ENCODE measurements at places on chromosomes 7 and 10. TPM values are rescaled to one million over a fixed set of nuclear protein-coding genes. Genes with fewer than 3 reads are reported as not detected.

- peaks cover 5% of the 10 kb centered on the region for H3K27me3 ChIP-seq
- no peaks in the 10 kb centered on the region for H3K4me1 ChIP-seq
- no peaks in the 10 kb centered on the region for H3K36me3 ChIP-seq
- H3K27ac ChIP-seq, result no peak overlapping the region
Measured at GRCh38 chr10:96690755-96691730, 29.3 kb downstream of the PIK3AP1 start.

DNA sequence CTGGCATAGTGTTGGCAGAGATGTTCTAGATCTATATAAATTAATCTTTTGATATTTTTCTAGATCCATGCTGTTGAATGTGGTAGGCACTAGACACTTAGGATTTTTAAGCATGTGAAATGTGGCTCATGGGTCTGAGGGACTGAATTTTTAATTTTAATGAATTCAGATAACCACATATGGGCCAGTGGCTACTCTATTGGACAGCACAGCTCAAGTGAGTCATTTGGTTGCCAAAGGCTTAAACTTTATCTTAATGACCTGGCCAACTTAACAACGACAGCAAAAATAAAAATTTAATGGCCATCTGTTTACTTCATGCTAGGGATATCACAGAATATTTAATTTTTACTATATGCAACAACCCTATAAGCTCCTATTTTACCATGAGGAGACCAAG, 61.4 kb downstream of the CDK14 start:
- H3K4me1 ChIP-seq, result peaks cover 6% of the 10 kb centered on the region
- DNase-seq, result no peak
- no peaks in the 10 kb centered on the region for H3K27me3 ChIP-seq
- H3K36me3 ChIP-seq, result no peaks in the 10 kb centered on the region

GRCh38 chr7:45417268-45417667, 156.9 kb upstream of the ADCY1 start:
- no peaks in the 10 kb centered on the region for H3K4me1 ChIP-seq
- no peaks in the 10 kb centered on the region for H3K36me3 ChIP-seq
- no peak for DNase-seq

DNA sequence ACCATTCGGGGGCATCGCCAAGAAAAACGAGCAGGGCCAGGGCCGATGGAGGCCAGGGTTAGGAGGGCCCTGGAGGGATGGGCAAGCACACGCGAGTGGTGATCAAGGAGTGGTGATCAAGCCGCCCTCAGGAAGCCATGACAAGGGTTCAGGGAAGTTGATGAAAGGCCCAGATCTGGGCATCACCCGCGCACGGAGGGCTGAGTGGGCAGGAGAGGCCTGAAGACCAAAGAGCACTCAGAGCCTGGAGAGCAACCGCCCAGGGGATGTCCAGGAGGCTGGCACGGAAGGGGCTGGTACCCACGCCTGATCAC, 114.6 kb downstream of the WDR37 start:
- no peak for DNase-seq
- peaks cover 33% of the 10 kb centered on the region for H3K27me3 ChIP-seq
- H3K4me3 ChIP-seq, result no peak overlapping the region
- no peak overlapping the region for H3K27ac ChIP-seq
- no peaks in the 10 kb centered on the region for H3K4me1 ChIP-seq
- no peaks in the 10 kb centered on the region for H3K36me3 ChIP-seq

DNA sequence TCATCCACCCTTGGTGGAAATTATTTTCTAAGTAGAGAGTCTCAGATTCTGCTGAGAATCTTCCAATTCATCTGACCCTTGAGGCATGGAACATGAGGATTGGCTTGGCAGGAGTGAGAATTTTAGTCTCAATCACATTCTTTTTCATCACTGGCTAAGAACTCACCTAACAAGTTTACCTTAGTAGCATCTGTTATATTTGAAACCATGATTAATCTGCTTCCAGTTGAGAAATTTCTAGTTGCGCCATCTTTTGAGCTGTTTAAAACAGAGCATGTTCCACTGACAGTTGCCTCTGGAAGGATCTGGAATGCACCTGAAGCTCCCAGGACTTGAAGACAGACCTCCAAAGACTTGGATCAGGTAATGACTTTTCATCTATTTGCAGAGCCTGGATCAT, at the start of gene LIPK:
Gene LIPK, plus strand, starts transcription at position 292 of the 400 bp plus-strand sequence. CDS start 18,295 bp downstream, outside the sequence.
- H3K27ac ChIP-seq, result no peak within 1 kb of the TSS
- H3K36me3 ChIP-seq, result no peaks in the 10 kb centered on the region

DNA sequence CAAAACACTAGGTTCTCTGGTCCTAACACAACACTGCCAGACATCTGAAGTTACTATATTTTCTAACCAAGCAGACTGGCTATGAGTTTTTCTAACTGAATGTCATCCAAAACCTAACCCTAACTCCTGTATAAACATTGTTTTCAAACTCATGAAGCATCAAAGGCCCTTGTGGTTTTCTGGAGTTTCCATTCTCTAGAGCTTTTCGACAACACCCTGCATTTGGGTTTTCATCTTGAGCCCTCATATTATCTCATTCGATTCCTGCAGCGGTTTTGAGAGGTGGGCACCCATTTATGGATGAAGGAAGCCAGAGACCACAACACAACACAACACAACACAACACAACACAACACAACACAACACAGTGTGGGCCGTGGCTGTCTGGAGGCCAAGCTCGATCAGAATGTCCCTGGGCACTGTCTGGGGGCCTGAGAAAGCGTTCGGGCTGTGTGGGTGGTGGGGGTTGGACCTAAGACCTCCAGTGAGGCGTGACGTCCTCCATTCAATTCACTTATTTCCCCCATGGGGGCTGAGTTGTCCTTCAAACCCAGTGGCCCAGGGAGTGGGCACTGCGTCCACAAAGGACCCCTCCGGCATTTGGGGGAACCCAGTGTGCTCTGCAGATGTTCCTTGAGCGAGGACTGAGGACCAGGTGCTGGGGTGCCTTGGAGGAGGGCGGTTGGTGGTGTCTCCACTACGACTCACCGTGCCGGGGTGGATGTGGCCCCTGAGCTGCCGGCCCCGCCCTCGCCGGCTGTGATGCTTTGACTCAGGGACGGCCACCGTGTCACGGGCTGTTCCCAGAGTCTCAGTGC, 490.4 kb downstream of the DNAJB6 start:
- no peak for DNase-seq
- no peaks in the 10 kb centered on the region for H3K27me3 ChIP-seq
- no peaks in the 10 kb centered on the region for H3K36me3 ChIP-seq
- no peak overlapping the region for H3K27ac ChIP-seq
- no peaks in the 10 kb centered on the region for H3K4me1 ChIP-seq

GRCh38 chr7:118575393-118575948, 351.0 kb downstream of the ANKRD7 start:
- no peaks in the 10 kb centered on the region for H3K4me1 ChIP-seq
- no peak for DNase-seq
- no peaks in the 10 kb centered on the region for H3K27me3 ChIP-seq

- no peak for DNase-seq
- no peak overlapping the region for H3K4me3 ChIP-seq
- peaks cover 13% of the 10 kb centered on the region for H3K4me1 ChIP-seq
- peaks cover 9% of the 10 kb centered on the region for H3K36me3 ChIP-seq
- no peaks in the 10 kb centered on the region for H3K27me3 ChIP-seq
- no peak overlapping the region for H3K27ac ChIP-seq
Measured at GRCh38 chr7:27124096-27124901, 6.3 kb downstream of the HOXA4 start.

GRCh38 chr7:120402079-120402767, 129.2 kb downstream of the KCND2 start:
- no peak overlapping the region for H3K4me3 ChIP-seq
- DNase-seq, result no peak
- H3K36me3 ChIP-seq, result no peaks in the 10 kb centered on the region
- H3K4me1 ChIP-seq, result peaks cover 5% of the 10 kb centered on the region
- H3K27me3 ChIP-seq, result no peaks in the 10 kb centered on the region
- 0 out of 2 replicates have a peak overlapping the region, but pooled peaks have one; percentile 15 for H3K27ac ChIP-seq

DNA sequence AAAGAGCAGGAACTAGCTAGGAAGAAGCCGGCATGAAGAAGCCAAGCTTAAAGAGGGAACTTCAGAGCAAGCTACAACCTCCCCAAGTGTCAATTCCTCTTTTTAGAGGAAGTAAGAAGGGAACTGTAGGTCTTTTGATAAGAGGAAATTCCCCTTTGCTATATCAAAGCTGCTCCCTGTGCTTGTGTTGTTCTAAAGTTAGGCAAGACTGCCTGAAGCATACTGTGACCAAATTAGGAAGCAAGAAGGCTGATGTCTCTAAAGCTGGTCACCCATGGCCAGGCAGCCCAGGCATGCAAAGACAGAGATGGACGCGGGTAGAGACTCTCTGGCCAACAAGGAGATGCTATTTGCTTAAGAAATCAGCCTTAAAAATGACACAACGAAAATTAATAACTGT, 87.9 kb downstream of the RNF216 start:
- peak overlapping the region; percentile 98 for H3K27ac ChIP-seq
- peak; percentile 54 for DNase-seq
- peaks cover 12% of the 10 kb centered on the region for H3K36me3 ChIP-seq
- no peaks in the 10 kb centered on the region for H3K27me3 ChIP-seq
- peaks cover 83% of the 10 kb centered on the region for H3K4me1 ChIP-seq
- peak overlapping the region; percentile 1 for H3K4me3 ChIP-seq

GRCh38 chr10:82256275-82256674, 381.3 kb downstream of the NRG3 start:
- no peak overlapping the region for H3K4me3 ChIP-seq
- DNase-seq, result no peak
- H3K27ac ChIP-seq, result no peak overlapping the region
- no peaks in the 10 kb centered on the region for H3K36me3 ChIP-seq

DNA sequence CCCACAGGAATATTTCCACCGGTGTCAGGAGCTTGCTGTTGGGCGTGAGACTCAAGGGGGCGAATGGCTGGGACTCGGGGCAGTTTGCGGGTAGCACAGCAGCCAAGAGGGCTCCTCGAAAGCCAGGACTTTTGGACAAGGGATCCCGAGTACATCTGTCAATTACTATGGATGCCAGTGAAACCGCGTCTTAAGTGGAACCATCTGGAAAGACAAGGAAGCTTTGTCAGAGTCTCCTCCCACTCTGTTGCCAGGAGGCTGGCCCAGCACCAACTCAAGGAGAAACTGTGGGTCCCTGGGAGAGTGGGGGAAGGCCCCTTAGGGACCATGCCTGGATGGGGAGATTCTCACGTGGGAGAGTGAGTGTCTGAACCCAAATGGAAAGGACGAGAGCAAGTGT, 57.1 kb downstream of the C10orf143 start:
- H3K4me1 ChIP-seq, result no peaks in the 10 kb centered on the region
- H3K27me3 ChIP-seq, result no peaks in the 10 kb centered on the region
- H3K27ac ChIP-seq, result no peak overlapping the region
- H3K4me3 ChIP-seq, result no peak overlapping the region
- DNase-seq, result no peak

DNA sequence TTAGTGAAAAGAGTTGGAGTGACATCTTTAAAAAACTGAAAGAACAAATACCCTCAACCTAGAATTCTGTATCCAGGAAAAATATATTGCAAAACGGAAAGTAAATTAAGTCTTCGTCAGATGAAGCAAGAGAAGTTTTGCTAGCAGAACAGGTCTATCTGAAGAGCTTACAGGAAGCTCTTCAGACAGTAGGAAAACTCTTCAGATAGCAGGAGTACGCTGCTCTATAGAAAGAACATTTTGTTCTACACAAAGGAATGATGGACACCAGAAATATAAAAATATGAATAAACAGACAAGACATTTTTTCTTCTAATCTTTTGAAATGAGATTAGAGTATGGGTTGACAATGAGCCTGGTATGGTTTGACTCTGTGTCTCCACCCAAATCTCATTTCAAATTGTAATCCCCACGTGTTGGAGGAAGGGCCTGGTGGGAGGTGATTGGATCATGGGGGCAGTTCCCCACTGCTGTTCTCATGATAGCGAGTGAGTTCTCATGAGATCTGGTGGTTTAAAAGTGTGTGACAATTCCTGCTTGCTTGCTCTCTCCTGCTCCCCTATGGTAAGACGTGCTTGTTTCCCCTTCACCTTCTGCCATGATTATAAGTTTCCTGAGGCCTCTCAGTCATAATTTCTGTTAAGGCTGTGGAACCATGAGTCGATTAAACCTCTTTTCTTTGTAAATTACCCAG, 567.3 kb downstream of the AUTS2 start:
- H3K27me3 ChIP-seq, result no peaks in the 10 kb centered on the region
- no peak overlapping the region for H3K4me3 ChIP-seq
- DNase-seq, result no peak
- H3K27ac ChIP-seq, result no peak overlapping the region
- no peaks in the 10 kb centered on the region for H3K36me3 ChIP-seq

- no peaks in the 10 kb centered on the region for H3K36me3 ChIP-seq
Measured at GRCh38 chr7:151432658-151433521, 7.1 kb downstream of the CRYGN start.

DNA sequence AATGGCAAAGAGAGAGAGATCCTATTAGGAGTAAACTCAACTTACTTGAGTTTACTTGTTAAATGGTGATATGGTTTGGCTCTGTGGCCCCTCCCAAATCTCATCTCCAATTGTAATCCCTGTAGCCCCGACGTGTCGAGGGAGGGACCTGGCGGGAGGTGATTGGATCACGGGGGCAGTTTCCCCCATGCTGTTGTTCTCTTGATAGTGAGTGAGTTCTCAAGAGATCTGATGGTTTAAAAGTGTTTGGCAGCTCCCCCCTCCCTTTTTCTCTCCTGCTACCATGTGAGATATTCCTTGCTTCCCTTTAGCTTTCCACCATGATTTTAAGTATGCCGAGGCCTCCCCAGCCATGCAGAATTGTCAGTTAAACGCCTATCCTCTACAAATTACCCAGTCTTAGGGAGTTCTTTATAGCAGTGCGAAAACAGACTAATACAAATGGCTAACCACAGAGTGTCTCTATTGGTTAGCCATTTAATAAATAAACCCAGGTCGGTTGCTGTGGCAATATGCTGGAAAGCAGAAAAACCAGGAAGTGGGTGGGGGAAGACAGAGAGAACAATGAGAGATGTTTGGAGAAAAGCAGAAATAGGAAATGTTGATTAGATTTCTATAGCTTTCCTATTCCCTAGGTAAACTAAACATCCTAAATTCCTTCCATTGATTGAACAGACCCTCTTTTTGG, 3.0 kb upstream of the STMP1 start:
- peaks cover 3% of the 10 kb centered on the region for H3K36me3 ChIP-seq
- peak overlapping the region; percentile 48 for H3K27ac ChIP-seq
- H3K4me1 ChIP-seq, result peaks cover 26% of the 10 kb centered on the region
- no peak overlapping the region for H3K4me3 ChIP-seq

DNA sequence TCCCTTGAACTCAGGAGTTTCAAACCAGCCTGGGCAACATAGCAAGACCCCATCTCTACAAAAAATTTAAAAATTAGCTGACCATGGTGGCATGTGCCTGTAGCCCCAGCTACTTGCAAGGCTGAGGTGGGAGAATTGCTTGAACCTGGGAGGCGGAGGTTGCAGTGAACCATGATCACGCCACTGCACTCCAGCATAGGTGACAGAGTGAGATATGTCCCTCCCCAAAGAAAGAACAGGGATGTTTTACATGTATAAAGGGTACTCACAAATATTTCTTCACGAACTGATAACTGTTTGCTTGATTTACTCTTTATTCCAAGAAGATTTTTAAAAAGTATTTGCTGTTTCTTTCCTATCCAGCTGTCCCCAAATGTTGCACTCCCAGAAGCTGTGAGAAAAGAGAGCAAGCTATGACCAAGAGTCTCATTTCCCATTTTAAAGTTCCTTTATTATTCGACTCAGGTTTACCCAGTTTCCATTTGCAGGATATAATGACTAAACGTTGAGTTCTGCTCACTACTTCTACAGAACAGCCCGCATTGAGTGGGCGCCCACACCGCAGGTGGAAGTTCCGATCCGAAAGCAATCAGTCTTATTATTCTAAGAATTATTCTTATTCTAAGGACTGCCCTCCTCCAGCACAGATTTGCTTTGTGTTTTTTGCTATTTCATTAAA, 90.7 kb downstream of the APBB1IP start:
- H3K36me3 ChIP-seq, result no peaks in the 10 kb centered on the region
- H3K27ac ChIP-seq, result no peak overlapping the region
- no peaks in the 10 kb centered on the region for H3K4me1 ChIP-seq

Gene SPAG6
- not detected for total RNA-seq

Gene NXPH1
- not detected for total RNA-seq

Gene AIFM2
- 12.3 TPM for total RNA-seq

Gene TUBB8
- 0.28 TPM for total RNA-seq

Gene NPSR1
- total RNA-seq, result not detected

Gene ADAM12
- 3.3 TPM for total RNA-seq
